ENCODE measurements at places on chromosomes 7 and 10.

- DNase-seq = no peak
These were observed 42.7 kb downstream of the PRR15 start for GRCh38 chr7:29606287-29606721.

DNA sequence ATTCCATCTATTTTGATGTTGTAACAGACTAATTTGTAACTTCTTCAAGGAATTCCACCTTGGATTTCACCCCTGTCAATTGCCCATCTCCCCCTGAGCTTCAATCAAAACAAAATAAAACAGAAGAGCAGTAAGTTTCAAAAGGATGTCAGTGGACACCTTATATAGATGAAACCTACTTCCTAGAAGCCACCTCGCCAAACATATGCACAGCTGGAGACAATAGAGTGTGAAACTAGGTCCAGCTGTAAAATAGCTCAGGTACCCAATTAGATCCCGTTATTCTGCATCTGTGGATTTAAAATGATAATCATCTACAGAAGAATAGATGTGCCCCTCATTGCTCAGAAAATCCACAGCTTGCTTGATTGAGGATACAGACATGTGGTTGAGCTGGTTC, 598.6 kb downstream of the SH2D4B start:
- no peak for DNase-seq

- no peak for DNase-seq
These were observed 4.9 kb downstream of the PKD2L1 start for GRCh38 chr10:100325158-100325557.

- DNase-seq = no peak
These were observed 1.5 kb downstream of the MEST start for GRCh38 chr7:130493275-130493873.

DNA sequence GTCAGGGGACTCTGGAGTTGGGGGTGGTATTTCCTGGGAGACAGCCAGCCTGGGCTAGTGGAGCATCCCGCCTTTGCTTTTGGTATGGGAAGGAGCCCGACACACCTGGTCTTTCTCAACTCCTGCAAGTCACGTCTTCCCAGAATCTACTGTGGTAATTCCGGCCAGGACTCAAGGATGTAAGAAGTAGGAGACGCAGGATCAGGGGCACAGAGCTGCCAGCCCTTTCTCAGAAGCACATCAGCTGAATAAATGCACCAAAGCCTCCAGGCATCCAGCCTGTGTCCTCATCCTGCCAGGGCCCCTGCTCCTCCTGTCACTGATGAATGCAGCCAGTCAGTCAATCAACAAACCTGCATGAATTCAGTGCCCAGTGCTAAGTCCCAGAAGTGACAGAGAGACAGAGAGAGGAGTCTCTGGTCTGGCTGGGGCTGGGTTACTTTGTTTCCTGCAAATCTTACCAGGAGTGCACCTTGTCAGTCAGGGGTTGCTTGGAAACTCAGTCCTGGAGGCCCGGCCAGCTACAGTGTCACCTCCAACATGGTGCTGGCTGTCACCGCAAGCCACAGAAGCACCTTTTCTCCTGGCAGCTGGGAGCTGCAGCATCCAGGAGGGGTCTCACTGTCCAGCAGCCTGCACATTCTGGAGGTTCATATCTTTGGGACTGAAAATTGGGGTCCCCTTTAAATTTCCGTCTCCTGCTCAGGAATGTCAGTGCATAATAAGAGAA, 101.8 kb downstream of the PTPRE start:
- no peak for DNase-seq

GRCh38 chr7:83519240-83519639, 129.7 kb downstream of the SEMA3E start:
- no peak for DNase-seq

Data from naive B cell (primary cell).